ENCODE measurements at places on chromosomes 7 and 10.

DNA sequence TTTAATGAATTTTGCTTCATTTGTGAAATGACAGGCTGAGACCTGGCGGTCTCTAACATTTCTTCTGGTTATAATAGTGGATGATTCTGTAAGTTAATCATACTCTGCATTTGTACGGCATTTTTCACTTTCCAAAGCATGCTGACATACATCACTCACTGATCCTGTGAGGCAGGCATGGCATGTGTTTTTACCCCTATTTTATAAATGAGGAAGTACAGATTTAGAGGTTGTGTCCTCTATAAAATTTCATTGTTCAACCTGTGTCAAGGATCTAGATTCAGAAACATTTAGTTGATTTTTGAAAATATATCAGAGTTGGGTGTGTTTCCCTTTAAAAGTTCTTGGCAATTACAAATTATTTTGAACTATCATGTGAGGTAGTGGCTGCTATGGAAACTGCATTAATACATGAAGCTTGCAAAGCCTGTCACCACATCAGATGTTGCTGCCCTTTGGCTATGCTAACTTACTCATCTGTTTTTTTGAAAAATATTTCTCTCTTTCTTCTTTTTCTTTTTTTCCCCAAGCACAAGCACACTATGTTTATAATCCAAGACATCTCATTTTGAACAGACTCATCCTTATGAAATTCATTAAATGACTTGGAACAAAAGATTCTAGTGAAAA is 172.7 kb downstream of the GNAI1 start:
- no peak for DNase-seq

- DNase-seq = no peak
These were observed 35.9 kb downstream of the TCF7L2 start for GRCh38 chr10:112985690-112986543.

- peak; percentile 97 for DNase-seq
These were observed 11.7 kb downstream of the HSPB1 start for GRCh38 chr7:76314042-76314721.

DNA sequence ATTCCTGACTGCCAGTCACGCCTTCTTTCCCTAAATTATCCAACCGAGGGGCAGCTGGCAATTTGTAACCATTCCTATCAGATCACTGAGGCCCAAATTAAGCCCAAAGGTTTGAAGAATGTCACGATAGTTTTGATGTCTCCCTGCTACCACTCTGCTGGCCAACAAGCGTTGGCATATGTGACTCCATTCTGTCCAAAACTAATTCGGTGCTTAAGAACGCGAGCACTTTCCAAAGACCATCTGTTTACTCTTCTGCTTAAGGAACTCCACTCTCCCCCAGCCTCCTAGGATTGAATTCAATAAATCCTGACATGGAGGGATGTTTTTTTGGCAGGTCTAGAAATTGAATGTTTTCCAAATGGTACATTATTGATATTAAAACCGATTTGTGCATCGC is 131.5 kb upstream of the CTBP2 start:
- DNase-seq = no peak

DNA sequence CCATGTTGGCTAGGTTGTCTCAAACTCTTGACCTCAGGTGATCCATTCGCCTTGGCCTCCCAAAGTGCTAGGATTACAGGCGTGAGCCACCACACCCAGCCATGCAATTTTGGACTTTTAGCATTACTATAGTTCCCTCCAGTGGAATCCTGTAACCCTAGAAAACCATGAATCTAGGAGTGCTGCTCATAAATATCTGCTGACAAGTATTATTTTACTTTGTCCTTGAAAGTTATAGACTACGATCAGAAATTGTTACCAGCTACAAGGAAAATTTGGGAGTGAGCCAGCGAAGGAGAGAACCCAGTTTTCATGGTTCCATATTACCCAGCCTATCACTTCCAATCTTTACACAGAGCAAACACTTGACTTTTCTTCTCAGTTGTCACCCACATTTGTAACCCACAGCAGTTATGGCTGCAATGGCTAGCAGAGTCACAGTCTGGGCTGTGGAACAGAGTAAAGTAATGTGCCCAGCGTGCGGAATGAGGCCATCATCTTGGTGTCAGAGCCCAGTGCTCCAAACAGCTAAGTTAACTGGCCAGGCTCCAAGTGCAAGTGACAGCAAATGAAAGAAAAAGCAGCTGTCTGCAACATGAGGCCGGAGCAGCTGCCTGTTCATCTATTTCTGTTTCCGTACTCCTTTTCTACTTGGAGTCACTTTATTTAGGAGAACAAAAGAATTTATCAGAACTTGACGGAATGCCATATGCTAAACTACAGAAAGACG is 29.9 kb downstream of the ZC3HC1 start:
- no peak for DNase-seq

DNA sequence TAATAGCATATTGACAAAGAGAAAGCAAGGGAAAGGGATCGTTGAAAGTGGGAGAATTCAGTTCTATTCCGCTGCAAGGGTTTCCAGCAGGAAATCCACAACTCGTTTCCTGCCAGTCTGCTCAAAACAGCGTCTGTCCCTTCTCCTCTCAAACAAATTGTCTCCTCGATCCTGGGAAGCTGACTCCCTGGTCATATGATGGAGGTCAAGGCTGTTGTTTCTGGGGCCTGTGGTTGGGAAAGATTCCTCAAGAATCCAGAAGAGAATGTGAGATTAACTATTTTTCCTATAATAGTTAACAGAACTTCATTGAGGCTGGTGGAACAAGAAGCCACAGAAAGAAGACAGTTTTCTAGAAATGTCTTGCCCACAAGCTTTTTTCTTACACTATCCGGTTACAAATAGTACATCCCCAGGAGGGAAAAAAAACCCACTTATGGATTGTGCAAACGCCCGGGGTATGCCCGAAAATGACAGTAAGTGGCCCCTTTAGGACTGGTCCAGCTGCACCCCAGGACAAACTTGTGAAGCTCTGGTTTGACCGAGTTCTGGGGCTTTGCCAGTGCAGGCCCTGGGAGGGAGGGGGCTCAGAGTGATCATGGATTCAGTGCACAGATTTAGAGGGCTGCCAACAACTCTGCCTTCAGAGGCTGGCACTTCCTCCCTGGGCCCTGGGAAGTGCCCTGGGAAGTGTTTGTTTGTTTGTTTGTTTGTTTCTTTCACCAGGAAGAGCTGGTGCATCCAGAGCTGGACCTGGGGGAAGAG is 49.4 kb upstream of the CTBP2 start:
- peak; percentile 65 for DNase-seq
